ENCODE measurements at places on chromosomes 4 and X.

DNA sequence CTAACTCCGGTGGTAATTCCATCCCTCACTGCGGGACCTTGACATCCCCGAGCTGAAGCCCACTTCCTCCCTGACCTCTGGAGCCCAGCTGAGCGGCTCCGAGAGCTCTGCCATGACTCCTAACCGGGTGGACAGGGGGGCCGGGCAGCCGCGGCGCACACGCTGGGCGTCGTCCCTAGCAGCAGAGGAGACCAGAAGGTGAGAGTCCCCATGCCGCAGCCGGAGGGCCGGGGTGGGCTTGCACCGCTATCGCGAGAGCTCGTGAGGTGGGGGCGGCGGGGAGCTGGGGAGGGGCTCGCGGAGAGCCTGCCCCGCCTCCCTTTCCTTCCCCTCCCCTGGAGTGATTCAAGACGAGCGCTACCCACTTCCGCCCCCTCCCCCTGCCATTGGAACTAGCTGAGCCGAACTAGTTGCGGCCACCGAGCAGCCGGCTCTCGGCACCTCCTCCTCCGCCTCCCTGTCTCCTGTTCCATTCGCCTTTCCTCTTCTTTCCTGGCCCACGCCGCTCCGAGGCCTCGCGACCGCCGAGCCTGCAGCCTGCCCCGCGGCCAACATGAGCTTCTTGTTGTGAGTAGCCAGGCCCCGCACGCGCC lies at the start of gene MOB1B:
TSS of gene MOB1B (plus strand) at position 386 of the 593 bp plus-strand sequence. CDS start at position 554, 168 bp downstream.
- peak; percentile 94 for DNase-seq

- peak; percentile 24 for DNase-seq
Measured at GRCh38 chr4:14783011-14783877, 219.0 kb upstream of the CPEB2 start.

DNA sequence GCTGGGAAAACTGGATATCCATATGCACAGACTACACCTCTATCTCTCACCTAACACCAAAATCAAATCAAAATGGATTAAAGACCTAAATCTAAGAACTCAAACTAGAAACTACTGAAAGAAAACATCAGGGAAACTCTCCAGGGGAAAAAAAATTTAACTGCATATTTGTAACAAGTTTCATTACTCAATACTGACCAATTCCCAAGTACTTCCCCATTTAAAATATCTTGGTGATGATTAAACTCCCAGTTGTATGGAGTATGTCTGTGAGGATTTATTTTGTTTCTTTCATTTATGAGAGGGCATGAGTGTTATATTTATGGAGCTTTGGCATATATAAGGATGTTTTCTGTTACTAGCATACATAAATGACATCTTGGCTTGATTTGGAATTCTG lies 112.3 kb upstream of the IL15 start:
- no peak for DNase-seq

- no peak for DNase-seq
Measured at GRCh38 chrX:637660-638481, 7.3 kb downstream of the SHOX start.

GRCh38 chr4:84482564-84483563 lies 16.2 kb downstream of the NKX6-1 start:
- DNase-seq = peak; percentile 11

- no peak for DNase-seq
Measured at GRCh38 chr4:48651914-48652313, 128.2 kb downstream of the FRYL start.

DNA sequence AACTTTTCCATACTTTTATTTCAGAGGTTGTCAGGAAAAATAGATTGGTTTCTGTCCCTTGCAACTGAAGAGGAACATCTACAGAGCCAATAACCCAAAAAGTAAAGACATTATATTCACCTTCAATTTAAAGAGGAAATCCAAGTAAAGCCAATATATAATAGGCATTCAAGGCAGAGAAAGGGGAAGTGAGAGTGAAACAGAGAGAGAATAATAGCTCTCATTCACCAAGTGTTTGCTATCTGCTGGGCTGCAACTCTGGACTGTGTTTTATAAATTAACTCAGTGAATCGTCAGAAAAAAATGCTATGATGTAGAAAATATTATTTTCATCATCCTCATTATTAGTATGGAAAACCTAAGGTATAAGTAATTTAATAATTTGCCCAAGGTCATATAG lies 448.5 kb downstream of the TRAM1L1 start:
- peak; percentile 3 for DNase-seq

- peak; percentile 27 for DNase-seq
Measured at GRCh38 chr4:71141125-71141524, 147.7 kb downstream of the DCK start.

DNA sequence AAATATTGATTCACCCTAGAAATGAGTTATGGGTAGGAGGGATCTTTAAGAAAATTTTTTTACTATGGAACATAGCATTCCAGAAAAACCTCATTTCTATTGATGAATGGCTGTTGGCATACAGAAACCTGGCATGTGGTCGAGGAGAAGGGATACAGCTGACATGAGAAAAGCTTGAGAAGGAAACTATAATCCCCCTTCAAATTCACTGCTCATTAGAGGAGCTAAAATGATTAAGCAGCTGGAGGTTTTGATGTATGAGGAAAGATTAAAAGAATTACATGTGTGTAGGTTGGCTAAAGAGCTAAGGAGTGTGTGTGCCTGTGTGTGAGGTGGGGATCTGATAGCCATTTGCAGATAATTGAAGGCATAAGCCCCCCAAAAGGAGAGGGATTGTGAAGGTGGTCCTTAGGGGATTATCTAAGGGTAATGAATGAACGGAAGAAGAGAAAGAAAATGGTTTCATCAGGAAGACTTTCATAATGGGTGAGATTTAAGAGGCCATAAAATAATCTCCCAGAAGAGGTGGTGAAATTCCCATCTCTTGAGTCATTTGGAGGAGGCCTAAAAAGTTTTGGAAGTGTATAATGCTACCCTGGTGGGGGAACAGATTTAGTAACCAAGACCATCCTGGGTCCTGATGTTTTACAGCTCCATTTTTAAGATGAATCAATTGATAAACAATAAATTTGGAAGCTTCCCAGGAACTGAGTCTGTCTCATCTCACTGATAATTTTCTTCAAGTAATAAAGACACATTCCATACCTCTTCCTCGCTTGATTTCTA lies 272.0 kb upstream of the HAND2 start:
- no peak for DNase-seq

- DNase-seq = peak; percentile 27
Measured at GRCh38 chr4:101020956-101021355, 326.4 kb downstream of the PPP3CA start.

- DNase-seq = no peak
Measured at GRCh38 chr4:176444741-176445140, 125.0 kb downstream of the SPCS3 start.
